SJCRH30 (cell line): ENCODE measurements at places on chromosomes 1 and 21. TPM values are rescaled to one million over a fixed set of nuclear protein-coding genes. Genes with fewer than 3 reads are reported as not detected.

CD160 gene
- not detected in 2 replicates for total RNA-seq

TFAP2E gene
- total RNA-seq = 9.8 and 10.9 TPM in 2 replicates

BRDT gene
- total RNA-seq = not detected in 2 replicates

SYCP1 gene
- total RNA-seq = not detected in 2 replicates

UROD gene
- 116 and 131 TPM in 2 replicates for total RNA-seq

DIO1 gene
- not detected in 2 replicates for total RNA-seq

CLCA2 gene
- total RNA-seq = not detected in 2 replicates

TCP10L gene
- not detected in 2 replicates for total RNA-seq

CYP4B1 gene
- total RNA-seq = not detected in 2 replicates

NBPF10 gene
- total RNA-seq = 0.71 and 0.83 TPM in 2 replicates

DNA sequence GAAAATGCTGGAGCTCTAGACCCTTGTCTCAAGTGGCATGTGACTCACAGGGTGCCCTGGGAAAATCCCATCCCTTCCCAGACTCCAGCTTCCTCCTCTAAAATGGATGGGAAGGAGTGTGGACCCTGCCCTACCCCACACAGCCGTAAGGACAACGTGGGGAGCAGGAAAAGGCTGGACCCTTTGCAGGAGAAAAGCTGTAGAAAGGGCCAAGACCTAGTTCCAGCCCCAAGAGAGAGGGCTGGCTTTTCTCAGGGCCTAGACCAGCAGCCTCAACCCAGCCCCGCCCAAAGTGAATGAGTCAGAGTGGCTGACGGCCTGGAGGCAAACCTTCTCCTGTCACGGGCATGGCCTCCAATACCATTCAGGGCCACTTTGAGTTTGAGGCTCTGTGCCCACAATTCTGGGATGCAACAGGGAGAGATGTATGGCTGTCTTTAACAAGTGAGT is 1.1 kb downstream of the LAMB3 start:
- peak; percentile 78 for DNase-seq

GRCh38 chr1:88276163-88276562 is 407.9 kb upstream of the PKN2 start:
- no peak for DNase-seq

DNA sequence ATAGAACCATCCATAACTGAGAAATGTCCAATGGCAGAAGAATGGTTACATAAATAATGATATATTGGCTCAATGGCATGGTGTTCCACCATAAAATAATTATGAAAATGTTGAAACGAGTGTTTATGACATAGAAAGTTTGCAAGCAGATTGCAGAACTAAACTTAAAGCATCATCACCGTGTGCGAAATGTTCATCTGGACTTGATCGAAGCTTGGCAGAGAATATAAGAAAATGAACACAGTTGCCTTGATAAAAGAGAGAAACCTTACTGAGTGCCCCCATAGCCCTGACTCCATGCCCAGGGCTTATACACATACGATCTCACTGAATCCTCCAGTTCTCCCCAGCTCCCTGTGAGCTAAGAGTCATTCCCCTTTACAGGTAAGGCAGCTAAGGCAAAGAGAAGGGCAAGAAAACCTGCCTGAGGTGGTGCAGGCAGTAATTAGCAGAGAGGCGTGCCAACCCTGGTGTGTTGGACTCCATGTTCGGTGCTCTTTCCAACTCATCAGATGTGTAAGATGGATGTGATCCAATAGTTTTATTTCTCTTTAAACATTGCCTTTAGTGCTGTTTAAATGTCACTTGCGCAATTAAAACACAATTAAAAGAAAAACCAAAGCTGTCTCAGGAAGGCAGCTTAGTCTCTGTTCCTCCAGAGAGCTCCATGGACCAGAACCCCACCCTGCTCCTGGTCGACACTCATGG is 21.8 kb upstream of the SPOCD1 start:
- DNase-seq = no peak

- DNase-seq = no peak
Observed at GRCh38 chr1:203599875-203600781, 26.5 kb upstream of the ATP2B4 start.

GRCh38 chr1:108953452-108953851 is 9.8 kb downstream of the CLCC1 start:
- no peak for DNase-seq

DNA sequence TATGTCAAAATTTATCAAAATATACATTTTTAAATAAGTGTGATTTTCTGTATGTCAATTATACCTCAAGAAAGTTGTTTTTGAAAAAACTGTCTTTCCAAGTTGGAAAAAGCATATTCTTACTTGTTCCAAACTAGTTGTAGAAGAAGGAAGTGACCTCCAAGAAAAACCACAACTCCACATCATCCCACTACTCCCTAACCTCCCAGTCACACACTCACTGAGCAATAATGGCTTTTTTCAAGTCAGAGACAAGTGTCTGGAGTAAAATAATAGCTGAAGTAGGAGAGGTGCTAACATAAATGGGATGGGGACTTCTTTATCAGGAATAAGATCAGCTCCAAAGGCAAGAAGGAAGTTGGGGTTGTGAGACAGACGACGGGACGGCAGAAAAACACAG is 13.4 kb downstream of the EPRS1 start:
- DNase-seq = no peak

- DNase-seq = no peak
Observed at GRCh38 chr1:39839651-39840050, 43.7 kb downstream of the TRIT1 start.

GRCh38 chr1:6239213-6239752 is 3.5 kb upstream of the ICMT start:
- no peak for DNase-seq

GRCh38 chr1:8817412-8818324 is at the start of gene RERE:
RERE (minus strand) TSS chr1:8817640.
- peak; percentile 96 for DNase-seq

GRCh38 chr21:16007943-16008342 is 278.2 kb downstream of the USP25 start:
- no peak for DNase-seq

GRCh38 chr1:203074610-203075009 is 11.2 kb downstream of the MYOG start:
- DNase-seq = no peak

DNA sequence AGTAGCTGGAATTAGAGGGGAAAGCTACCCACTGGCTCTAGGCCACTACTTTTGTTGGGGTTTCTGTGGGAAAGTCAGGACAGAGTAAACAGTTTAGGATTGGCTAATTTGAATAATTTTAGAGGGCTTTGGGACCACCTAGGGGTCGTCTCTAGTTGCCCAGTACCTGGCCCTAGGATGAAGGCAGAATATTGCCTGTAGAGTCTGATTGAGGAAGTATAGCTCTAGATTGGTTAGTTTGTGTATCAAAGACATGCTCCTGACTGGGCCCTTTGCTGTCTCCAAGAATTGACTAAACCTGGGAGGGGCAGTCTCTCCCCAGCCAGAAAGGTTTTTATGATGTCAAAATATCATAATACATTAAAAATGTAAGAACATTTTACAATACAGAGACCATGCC is 142.0 kb downstream of the POU2F1 start:
- no peak for DNase-seq

- DNase-seq = no peak
Observed at GRCh38 chr1:96887501-96887900, 165.9 kb downstream of the PTBP2 start.

GRCh38 chr21:37273911-37274690 is 7.0 kb upstream of the VPS26C start:
- DNase-seq = no peak

DNA sequence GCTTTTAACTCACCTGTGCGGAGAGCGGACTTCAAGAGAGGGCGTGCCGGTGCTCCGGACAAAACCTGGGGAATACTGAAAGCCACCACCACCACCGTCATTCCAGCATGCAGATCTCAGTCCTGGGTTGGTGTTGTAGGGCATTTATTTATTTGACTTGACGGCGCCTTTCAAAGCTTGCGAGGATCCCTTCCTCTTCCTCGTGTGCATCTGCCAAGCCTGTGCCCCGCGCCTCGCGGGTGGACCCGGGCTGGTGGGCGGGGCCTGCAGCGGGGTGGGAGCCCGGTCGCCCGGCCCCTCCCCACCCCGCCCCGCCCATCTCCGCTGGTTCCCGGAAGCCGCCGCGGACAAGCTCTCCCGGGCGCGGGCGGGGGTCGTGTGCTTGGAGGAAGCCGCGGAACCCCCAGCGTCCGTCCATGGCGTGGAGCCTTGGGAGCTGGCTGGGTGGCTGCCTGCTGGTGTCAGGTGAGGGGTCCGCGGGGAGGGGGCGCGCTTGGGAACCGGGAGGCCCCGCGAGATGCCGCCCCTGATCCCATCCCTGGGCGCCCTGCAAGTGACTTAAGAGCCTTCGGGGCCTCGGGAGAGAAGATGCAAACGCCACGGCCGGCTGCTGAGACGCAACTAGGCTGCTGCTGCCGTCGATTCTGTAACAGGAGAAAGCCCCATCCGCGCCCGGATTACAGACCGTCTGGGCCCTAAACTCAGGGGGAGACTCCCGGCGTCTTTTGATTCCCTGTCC is at the start of gene IL10RB:
IL10RB (plus strand) TSS at position 318 of the 739 bp plus-strand sequence; CDS start at position 417, 99 bp downstream.
- peak; percentile 76 for DNase-seq

GRCh38 chr1:198867182-198867581 is 228.3 kb downstream of the PTPRC start:
- DNase-seq = no peak

DNA sequence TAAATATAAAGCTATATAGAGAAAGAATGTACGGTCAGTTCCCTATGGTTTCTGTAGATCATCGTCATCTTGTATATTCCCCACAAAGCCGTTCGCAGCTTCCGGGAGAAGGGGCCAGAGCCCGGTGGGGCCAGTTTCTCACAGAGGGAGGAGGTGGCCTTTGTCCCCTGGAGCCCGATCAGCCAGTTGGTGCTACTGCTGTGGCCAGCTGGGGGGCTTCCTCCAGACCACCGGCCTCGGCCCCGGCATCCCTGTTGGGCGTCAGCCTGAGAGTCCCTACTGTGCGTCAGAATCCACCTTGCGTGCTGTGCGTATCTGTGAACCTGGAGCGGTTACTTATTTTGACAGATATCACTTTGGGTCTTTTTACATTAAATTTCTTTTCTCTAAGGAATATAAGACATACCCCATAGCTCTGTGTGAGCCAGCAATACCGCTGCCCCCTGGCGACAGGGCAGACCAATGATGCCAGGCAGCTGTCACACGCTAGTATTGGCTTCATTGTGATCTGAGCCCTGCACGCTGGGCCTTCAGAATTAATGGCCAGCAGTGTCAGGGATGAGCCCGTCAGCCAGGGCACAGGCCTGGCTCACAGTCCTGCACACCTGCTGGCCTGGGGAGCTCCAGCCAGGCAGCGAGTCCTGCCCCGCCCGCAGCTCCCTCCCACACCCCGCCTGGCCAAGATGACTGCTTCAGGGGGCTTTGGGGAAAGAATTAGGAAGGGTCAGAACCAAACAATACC is 145.9 kb downstream of the PGBD5 start:
- no peak for DNase-seq

DNA sequence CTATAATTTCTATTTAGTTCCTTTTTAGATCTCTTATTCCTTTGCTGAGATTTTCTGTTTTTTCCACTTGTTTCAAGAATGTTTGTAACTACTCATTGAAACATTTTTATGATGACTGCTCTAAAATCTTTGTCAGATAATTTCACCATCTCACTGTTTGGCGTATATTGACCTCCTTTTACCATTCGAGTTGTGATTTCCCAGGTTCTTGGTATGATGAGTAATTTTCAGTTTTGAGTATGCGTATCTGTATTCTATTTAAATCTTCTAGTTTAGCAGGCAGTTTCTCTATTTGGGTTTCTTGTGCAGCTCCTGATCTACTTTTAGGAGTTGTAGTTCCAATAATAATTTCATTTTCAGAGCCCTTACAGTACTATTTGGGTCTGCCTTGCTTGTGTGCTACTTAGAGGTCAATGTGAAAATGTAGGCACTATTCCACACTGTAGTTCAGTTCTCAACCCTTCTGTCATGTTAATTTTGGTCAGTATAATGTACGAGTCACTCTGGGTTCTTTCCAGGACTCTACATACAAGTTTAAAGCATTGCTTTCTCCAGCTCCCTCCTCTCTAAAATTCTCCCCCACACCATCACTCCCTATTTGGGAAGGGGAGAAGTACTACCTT is 115.5 kb downstream of the ACBD6 start:
- DNase-seq = no peak

GRCh38 chr1:28668956-28669723 is 556 bp downstream of the GMEB1 start:
- peak; percentile 63 for DNase-seq

DNA sequence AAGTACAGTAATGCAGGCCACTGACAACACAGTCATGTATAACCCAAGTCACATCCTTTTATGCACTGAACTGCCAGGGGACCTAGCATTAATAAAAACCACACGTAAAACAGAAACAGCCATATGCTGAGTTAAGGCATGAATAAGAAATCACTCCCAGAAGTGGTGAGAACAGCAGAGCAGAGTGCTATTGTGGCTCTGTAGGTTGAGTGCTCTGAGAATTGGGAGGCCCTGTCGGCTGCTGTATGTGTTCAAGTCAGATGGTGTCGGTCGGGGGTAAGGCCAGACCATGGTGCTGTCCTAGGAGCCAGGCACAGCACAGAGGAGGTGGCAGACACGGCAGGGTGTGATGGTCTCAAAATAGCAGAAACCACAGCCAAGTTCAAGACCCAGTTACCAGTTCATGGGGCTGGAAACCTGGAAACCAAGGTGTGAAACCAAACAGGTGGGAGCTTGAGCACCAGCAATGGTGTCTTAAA is 126.6 kb upstream of the COA6 start:
- DNase-seq = no peak

GRCh38 chr1:91546301-91546581 is 45.6 kb downstream of the CDC7 start:
- DNase-seq = no peak

- no peak for DNase-seq
Observed at GRCh38 chr1:18446751-18447150, 34.0 kb upstream of the KLHDC7A start.

GRCh38 chr1:192153276-192153675 is 5.0 kb upstream of the RGS18 start:
- DNase-seq = no peak

DNA sequence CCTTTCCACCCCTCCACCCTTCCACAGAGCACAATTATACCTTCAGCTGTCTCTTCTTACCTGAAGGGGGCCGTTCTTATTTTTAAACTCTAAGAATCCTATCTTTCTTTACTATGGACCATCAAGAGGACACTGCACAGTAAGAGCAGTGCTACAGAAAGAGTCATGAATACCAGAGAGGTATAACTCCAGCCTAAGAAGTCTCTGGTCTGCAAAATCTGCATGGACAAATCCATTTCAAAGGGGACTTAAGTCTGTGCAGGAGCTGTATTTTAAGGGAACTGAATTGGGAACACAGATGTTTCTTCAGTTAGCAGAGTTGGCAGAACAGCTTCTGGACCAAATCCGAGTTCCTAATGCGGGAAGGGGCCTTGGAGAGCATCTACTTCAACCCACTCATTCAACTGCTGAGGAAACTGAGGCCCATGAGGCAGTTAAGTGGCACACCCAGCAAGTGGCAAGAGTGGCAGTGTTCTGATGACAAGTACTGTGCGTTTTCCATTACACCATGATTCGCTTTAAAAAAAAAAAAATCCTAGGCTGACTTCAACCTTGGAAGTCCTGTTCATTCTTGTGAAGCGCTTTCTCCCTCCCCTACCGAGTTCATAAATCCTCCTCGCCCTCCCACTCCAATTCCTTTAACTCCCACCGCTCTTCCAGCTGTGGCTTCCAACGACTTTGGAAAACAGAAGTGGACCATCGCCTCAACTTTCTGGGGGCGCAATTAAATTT is 1.8 kb downstream of the PLPP3 start:
- DNase-seq = no peak

- no peak for DNase-seq
Observed at GRCh38 chr1:41862384-41863221, 56.1 kb downstream of the HIVEP3 start.

- DNase-seq = peak; percentile 95
Observed at GRCh38 chr1:112715264-112716053, at the start of gene PPM1J. PPM1J (minus strand) TSS chr1:112715332; CDS start chr1:112715301, 31 bp downstream.
